ENCODE measurements at places on chromosomes 1 and 21.

GRCh38 chr21:38858026-38858811, 52.5 kb downstream of the ETS2 start:
- no peak for DNase-seq

- no peak for DNase-seq
Observed at GRCh38 chr1:153750026-153750995, 22.5 kb downstream of the INTS3 start.

DNA sequence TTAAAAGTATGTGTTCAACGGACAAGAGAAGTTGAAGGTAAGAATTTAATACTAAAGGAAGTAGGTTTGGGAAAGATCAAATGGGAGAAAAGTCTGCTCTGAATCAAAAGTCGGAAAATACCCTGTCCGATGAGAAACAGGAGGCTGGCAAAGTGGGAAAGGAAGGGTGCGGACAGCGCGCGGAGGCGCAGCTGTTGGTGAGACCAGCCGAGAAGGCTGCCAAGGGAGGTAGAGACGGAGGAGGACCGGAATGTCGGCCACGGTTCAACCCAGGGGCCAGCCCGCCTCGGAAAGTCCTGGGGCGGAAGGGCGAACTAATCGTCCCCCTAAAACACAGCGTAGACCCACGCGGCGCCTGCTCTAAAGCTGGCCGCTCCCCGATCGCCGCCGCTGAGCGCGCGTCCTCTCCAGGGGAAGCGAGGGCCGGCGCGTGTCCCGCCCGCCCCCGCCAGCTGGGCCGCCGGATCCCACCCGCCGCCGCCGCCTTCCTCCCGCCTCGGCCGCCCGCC, 639 bp upstream of the SPATA1 start:
- DNase-seq, result no peak

GRCh38 chr1:22508991-22509390, 54.3 kb upstream of the EPHA8 start:
- DNase-seq, result no peak

- DNase-seq, result no peak
Observed at GRCh38 chr1:5751163-5751540, 241.1 kb downstream of the NPHP4 start.

DNA sequence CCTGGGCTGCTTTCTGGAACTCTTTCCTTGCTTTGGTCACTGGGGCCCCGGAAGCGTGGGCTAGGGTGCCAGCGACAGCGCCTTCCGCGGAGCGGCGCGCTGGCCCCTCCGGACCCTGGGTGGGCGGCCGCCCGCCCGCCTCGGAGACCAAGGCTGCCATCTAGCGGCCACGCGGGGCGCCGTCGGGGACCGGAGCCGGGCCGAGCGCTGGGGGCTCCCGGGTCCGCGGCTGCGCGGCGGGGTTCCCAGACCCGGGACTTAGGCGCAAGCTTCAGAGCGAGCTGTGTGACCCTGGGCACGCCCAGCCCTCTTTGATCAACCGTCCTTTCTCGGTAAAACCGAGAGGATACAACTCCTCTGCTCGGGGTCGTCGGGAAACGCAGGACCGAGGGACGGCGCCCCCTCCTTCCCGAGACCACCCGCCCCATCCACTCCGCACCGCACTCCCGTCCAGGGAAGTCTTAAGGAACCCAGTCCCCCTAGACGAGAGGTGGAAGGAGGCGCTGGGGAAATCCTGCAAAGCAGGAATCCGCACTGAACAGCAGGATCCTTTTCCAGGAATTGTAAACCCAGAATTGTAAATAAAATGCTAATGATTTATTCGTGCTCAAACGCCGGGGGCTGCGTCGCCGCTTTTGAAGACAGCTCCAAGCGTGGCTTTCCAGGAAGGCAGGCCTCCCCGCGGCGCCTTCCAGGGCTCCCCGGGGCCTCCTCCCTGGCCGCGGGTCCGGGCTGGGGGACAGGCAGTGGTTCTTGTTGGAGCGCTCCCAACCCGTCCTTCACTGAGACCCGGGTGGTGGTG, 41.2 kb downstream of the RRAGC start:
- peak; percentile 50 for DNase-seq

- DNase-seq, result no peak
Observed at GRCh38 chr1:207352554-207352953, 31.1 kb downstream of the CD55 start.

DNA sequence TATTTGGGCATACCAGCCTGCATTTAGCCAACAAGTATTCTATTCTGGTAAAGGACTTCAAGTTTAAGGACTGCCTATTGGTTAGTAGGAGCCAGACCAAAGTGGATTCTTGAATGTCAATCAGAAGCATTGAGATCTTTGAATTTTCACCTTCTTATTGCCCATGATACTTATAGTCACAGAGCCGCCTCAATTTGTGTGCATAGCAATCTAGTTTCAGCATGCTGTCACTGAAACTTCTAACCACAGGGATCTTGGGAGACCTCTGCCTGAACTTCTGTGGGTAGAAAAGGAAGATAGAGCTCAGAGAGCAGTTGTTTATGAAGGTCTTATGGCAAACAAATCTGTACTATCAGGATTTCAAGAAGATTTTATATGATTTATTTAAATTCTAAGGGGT, 501.4 kb upstream of the USP24 start:
- no peak for DNase-seq

- DNase-seq, result no peak
Observed at GRCh38 chr1:118563981-118564951, 379.2 kb upstream of the SPAG17 start.

- no peak for DNase-seq
Observed at GRCh38 chr1:3614755-3615742, 3.7 kb upstream of the MEGF6 start.

DNA sequence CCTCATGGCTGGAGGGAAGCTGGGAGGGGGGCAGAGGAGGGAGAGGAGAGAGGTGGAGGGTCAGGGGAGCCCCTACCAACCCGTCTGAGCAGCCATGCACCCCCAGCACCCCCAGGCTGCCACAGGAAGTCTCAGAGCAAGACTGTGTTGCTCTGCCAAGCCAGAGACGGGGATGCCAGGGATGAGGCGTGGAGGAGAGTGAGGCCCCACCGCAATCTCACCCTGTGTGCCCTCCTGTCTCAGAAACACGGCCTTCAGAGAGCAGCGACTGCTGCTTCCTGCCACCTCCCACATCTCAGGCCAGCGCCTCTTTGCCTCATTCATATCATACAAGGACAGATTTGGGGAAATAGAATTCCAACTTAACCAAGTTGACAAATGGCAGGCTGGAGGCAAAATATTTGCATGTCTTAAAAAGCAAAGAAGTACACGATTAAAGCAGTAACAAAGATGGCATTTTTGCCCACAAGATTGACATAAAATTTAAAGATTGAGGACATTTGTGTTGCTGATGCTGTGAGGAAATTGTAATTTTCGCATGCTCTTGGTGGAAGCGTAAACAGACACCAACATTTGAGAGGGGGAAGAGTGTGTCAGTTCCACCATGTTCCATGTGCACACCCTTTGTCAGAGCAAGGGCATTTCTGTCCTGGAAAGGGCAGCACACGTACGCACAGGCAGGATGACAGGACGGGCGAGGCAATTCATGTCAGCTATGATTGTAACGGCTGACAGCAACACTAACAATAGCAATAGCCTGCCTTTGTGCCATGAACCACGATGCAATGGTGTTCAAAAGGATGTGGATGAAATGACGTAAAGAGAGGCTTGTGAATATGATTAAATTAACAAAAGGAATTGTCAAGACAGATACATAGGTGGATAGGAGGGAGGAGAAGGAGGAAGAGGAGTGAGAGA, 59.0 kb upstream of the BACE2 start:
- no peak for DNase-seq

DNA sequence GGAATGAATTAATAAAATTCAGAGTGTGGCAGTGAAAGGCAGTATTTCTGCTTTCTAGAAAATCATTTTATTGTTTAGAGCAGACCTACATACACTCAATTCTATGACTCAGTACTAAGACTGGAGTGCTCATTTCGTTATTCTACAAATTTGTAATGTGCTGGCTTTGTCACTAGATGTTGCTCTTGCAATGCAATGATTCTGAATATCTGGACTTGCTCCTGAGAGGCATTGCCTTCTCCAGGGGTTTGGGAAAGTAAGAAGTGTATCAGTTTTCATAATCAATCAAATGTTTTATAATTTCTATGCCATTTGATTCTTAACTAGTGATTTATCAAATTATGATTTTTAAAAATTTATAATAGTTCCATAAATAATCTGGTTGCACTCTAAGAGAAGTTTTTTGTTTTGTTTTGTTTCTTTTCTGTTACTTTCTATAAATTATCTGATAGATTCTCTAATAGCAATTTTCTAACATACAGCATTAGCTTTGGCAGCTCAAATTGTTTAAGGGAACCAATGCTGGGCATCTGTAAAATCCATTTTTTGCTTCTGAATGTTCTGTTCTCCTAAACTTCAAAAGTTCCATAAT, 280.5 kb upstream of the SGIP1 start:
- DNase-seq, result no peak

DNA sequence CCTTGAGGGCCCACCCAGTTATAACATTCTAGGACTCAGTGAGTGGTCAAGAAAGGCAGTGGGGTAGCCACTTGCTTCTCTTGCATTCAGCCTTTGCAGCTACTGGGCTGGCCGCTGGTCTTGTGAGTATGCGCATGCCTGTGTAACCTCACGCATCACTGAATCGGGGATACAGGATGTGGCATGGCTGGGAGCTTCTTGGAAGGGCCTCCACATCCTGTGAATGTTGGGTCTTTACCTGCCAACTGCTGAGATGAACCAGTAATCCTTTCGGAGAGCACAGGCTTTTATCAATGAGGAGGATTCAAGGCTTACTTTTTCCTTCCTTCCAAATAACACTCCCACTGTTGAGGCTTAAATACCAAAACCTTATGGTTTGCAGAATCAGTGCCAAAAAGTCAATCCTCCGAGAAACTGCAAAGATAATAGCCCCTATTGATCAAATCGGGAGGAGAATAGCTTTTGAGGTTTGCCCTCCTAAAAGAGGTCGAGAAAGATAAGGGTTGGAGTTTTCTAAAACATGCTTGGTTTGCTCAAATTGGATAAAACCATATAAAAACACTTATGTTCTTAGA, 198.9 kb upstream of the UBE2U start:
- no peak for DNase-seq

GRCh38 chr1:51605961-51606723, 10.8 kb upstream of the OSBPL9 start:
- DNase-seq, result no peak

- peak; percentile 2 for DNase-seq
Observed at GRCh38 chr1:183841950-183842794, 37.3 kb downstream of the RGL1 start.

- no peak for DNase-seq
Observed at GRCh38 chr1:7644086-7644485, 127.0 kb upstream of the VAMP3 start.

- DNase-seq, result no peak
Observed at GRCh38 chr1:44436401-44437106, 31.5 kb downstream of the RNF220 start.

GRCh38 chr1:173362543-173362942, 114.6 kb upstream of the PRDX6 start:
- no peak for DNase-seq
